ENCODE measurements at places on chromosomes 6 and 20. TPM values are rescaled to one million over a fixed set of nuclear protein-coding genes. Genes with fewer than 3 reads are reported as not detected.

Gene BTN2A1
- total RNA-seq: 4.8 TPM

Gene DPPA5
- not detected for total RNA-seq

Gene SOD2
- 767 TPM for total RNA-seq

Gene SRC
- 22.0 TPM for total RNA-seq

Gene TAGAP
- total RNA-seq: not detected

All from tracheal epithelial cell (primary cell).